NCI-H1930 (cell line): ENCODE measurements at places on chromosomes 16 and 17.
A peak's percentile ranks its signal among the peaks of the same experiment; 100 is the strongest.

GRCh38 chr17:81154961-81155360 lies 10.3 kb upstream of the PVALEF start:
- no peak for DNase-seq

- peak; percentile 6 for DNase-seq
Observed at GRCh38 chr16:81181013-81181720, 57.3 kb upstream of the BCO1 start.

DNA sequence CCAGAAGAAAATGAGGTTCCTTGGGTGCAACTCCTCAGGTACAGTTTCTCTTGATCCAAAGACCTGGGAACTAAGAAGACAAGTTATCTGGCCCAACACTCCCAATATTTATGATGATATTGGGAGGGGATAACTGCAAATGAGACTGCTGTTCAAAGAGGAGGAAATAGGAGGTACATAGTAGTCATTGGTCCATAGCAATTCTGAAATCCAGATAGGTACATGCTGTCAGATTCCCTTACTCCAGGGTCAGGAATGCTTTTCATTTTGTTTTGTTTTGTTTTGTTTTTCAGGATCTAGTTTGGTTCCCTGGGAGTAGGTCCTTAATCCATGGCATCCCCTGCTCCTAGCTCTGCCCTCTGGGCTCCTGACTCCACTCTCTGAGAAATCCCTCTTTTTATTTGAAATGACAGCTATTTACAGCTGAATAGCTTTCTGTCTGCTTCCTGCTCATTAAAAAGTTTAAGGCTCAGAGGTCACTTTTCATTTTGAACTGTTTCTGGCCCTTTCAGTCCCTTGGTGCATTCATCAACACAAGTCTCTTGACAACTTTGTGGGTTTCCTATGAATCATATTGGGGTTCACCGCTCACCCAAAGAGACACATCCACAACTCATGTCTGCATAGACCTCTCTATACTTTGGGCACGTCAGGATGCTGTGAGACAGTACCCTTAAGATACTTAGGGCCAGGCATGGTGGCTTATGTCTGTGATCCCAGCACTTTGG lies 110.2 kb upstream of the C17orf78 start:
- no peak for DNase-seq

DNA sequence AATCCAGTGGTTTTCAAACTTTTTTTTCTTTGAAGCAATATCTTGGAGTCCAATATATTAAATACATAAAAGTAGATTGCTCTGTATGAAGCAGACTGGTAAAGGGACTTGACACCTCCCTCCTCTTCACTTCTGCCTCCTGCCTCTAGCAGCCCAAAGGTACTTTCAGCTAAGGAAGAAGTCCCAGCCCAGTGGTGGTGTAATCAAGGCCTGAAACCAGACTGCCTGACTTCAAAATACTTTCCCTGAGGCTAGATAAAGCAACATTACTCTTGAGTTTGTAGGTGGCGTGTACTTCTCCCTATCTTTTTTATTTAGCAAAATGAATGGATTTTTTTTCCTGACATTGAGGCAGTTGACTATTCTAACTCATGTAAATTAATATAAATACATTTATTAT lies 122.4 kb upstream of the TMEM97 start:
- DNase-seq, result no peak

DNA sequence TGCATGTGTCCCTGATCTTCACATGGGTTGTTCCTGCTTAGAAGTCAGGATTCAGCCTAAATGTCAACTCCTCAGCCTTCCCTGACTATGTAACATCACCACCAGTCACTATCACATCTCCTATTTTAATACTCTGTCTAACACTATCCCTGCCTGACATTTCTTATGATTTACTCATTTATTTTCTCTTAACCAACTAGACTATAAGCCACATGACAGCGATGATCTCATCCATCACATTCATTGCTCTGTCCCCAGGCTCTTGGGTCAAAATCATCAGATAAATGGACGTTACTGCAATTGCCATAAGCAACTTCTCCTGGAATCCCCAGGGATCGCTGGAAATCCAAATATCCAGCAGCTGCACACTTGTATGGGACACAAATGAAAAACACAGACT lies 15.7 kb downstream of the CDRT4 start:
- no peak for DNase-seq

- no peak for DNase-seq
Observed at GRCh38 chr16:56355221-56355620, 70.1 kb downstream of the AMFR start.

- DNase-seq, result no peak
Observed at GRCh38 chr16:88914750-88915368, 48.4 kb upstream of the PABPN1L start.
